ENCODE measurements at places on chromosomes 13 and 19. TPM values are rescaled to one million over a fixed set of nuclear protein-coding genes. Genes with fewer than 3 reads are reported as not detected.

Gene PSG7
- not detected for total RNA-seq

Gene MBD3L1
- total RNA-seq = not detected

Gene KLK10
- total RNA-seq = not detected

Gene RGS9BP
- 0.73 TPM for total RNA-seq

Gene PCDH20
- total RNA-seq = 2.2 TPM

Gene ACER1
- not detected for total RNA-seq

Gene RNF113B
- total RNA-seq = not detected

GRCh38 chr19:41960973-41961372 is 1.9 kb upstream of the RABAC1 start:
- peaks cover 2% of the 10 kb centered on the region for H3K27me3 ChIP-seq
- H3K4me3 ChIP-seq = no peak overlapping the region
- H3K4me1 ChIP-seq = peaks cover 29% of the 10 kb centered on the region
- peaks cover 11% of the 10 kb centered on the region for H3K36me3 ChIP-seq
- DNase-seq = no peak

GRCh38 chr13:108993346-108993745 is 363.9 kb downstream of the MYO16 start:
- H3K36me3 ChIP-seq = no peaks in the 10 kb centered on the region
- H3K4me3 ChIP-seq = no peak overlapping the region
- no peaks in the 10 kb centered on the region for H3K27me3 ChIP-seq
- no peak for DNase-seq

GRCh38 chr13:74158028-74158427 is 23.8 kb upstream of the KLF12 start:
- H3K27me3 ChIP-seq = no peaks in the 10 kb centered on the region
- no peaks in the 10 kb centered on the region for H3K36me3 ChIP-seq
- peak; percentile 47 for DNase-seq

DNA sequence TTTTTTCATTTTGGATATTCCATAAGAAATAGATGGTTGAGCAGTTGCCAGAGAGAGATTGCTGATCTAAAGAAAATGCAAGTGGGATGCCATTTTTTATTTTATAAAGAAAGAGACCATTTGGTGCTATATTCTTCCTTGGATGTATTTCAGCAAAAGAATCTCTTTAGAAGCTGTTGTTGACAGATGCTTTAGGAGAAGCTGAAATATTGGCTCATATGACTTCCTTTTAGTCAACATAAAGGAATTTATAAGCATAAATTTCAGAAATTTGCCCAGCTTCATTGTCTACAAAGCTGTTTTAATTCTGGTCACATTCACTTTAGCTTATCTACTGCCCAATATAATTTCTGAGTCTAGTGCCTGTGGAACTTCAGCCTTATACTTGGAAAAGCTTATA is 36.9 kb downstream of the POLR1D start:
- DNase-seq = no peak
- no peaks in the 10 kb centered on the region for H3K27me3 ChIP-seq
- H3K27ac ChIP-seq = no peak overlapping the region
- H3K4me3 ChIP-seq = no peak overlapping the region
- no peaks in the 10 kb centered on the region for H3K36me3 ChIP-seq
- H3K4me1 ChIP-seq = no peaks in the 10 kb centered on the region

Measured in stomach (tissue), 19 donors.